ENCODE measurements at places on chromosomes 1 and 21.

GRCh38 chr1:194331758-194332157 is 1145.3 kb upstream of the B3GALT2 start:
- no peak for DNase-seq

DNA sequence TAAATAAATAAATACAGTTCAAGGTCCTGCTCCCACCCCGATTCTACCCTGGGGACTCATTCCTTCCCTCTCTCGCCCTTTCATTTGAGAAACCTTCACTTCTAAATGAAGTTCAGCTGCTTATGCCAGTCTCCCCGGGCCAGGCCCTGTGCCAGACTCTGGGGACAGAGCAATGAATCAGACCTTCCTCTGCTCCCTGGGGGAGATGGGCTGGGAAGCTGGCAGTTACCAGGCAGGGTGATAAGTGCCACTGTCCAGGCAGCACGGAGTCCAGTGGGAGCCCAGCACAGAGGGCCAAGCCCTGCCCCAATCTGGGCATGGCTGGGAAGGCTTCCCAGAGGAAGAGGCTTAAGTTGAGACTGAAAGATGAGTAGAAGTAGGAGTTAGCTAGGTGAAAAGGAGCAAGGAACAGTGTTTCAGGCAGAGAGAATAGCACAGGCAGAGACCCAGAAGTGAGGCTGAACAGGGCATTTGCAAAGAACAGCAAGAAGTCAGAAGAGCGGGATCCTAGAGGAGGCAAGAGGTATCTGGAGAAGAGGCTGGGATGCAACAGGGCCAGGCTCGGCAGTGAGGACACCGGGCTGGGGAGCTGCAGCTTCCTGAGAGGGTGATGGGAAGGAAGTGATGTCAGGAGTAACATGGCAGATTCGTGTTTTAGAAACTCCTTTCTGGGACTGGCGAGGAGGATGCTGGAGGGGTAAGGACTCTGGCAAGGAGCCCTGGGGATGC is 13.5 kb downstream of the KCNQ4 start:
- no peak for DNase-seq

GRCh38 chr1:248288391-248288790 is 10.6 kb upstream of the OR2T33 start:
- DNase-seq: no peak

GRCh38 chr21:15400905-15401304 is 328.9 kb upstream of the USP25 start:
- DNase-seq: no peak

- DNase-seq: no peak
These were observed 54.2 kb downstream of the SYT2 start for GRCh38 chr1:202656057-202656456.

DNA sequence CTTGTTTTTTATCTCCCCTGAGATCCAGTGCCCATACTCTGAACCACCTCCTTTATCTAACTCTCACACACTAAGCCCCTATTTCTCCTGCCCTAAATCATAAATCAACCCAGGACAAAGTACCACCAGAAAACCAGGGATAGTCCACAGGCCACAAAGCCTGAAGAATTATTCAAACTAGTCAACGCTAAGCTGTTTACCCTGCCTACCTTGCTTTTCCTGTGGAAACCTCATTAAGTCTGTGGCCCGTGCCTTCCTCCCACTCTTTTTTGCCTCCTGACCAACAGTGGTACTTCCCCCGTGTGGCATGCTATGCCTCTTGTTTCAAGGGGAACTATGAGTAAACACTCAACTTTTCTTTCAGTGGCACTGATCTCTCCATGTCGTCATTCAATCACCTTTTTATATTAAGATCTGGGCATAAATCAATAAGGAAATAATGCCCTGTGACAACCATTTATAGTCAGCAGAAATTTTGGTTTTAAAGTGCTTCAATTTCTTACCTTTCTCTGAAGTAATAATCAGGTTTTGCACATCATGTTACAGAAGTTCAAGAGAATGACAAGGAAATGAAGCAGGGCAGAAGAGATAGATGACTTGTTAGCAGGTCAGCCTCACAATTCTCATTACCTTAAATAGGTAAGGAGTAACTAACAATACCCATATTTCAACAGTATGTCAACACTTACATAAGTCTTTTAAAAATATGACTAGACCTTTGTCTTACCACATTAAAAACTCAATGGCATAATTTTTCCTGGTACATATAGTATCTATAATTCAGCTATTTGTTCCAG is 32.1 kb downstream of the EYA3 start:
- DNase-seq: peak; percentile 55

- DNase-seq: no peak
These were observed 58.9 kb downstream of the VPS26C start for GRCh38 chr21:37208056-37208721.

- no peak for DNase-seq
These were observed 336.6 kb upstream of the LYPLAL1 start for GRCh38 chr1:218837051-218837450.

DNA sequence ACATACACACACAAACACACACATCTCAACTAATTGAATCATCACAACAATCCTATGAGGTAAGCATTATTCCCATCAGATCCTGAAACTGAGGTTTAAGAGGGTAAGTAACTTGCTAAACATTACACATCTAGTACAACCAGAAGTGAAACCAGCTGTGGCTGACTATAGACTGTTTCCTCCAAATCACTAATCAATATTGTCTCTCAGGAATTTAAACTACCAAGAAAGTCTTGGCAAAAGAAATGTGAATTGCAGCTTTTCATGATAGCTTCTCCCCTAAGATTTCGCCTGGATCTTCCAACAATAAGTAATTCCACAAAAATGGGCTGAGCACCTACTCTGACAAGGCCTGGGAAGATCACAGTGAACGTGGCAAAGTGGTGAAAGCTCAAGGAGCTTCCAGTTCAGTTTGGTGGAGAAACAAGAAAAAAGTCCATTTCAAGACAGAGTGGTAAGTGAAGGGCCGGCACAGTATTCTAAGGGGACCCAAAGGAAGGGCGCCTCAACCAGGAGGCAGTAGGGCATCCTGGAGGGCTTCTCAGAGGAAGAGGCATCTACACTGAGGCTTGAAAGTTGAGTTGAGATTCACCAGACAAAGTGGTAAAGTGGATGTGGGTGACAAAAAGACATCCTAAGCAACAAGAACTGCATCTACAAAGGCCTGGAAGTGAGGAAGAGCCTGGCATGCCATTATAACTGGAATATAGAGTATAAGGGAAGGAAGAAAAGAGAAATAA is 22.1 kb downstream of the LRRC52 start:
- DNase-seq: no peak

- DNase-seq: no peak
These were observed 4.4 kb downstream of the S100A8 start for GRCh38 chr1:153386500-153386901.

DNA sequence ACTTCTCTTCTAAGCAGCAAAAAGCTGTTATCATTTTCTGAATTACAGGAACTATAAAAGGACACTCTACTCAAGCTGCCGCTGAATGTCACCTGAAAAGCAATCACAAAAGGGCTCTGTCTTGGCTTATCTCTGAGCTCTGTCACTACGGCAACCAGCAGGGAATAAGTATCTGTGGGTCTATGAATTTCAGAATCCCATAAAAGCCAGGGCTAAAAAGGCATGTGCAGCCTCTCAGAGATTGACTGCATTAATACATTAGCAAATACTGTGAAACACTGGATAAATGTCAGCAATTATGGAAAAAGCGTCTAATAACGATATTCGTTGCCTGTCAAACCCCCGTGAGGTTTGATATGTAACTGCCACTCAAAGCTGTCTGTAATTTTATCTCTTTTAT is 210.2 kb upstream of the DMRTA2 start:
- DNase-seq: no peak

DNA sequence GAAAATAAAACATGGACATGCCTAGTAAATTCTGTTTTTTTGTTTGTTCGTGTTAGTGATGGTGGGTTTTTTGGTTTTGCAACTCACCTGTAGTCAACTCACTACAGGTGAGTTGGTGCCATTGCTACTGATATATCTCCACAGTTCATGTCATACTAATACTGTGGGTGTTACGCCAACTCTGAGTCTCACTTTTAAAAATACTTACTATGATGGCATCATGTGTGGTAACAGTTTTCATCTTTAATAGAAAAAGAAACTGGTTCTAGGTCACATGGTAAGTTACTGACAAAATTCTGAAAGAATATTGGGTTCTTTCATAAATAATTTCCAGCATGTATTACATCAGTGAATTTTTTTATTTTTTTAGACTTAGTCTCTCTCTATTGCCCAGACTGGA is 38.0 kb downstream of the TSNAX start:
- no peak for DNase-seq

DNA sequence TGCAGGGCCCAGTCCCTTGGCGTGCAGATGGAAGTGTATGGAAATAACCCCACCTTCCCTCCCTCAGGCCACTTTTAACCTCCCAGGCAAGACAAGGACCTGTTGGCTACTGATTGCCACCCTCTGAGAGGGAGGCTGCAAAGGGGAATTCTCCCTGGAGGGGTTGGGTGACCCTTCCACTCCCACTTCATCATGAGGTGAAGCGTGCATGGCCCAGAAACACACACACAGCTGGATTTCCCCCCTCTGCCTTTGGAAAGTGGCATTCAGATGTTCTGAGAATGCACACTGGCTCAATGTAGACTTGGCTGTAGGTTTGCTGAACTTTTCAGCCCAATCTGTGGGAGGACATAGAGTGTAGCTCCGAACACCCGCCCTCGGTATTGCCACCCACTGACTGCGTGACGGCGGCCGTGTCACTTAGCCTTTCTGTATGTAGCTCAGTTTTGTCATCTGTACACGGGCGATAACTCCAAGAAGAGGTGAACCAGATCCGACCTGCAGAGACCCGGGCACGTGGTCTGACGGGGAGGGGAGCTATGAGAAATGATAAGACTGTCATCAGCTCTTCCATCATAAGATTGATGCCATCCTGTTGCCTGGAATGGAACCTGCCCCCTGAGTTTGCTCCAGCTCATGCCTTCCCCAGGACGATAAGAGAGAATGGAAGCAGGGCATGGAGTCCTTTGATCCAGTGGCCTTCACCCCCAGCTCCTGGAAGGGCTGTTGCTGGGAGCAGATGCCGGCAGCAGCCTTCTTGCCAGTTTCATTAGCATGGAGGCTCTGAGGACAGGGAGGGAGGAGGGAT is 19.3 kb downstream of the MIIP start:
- no peak for DNase-seq

DNA sequence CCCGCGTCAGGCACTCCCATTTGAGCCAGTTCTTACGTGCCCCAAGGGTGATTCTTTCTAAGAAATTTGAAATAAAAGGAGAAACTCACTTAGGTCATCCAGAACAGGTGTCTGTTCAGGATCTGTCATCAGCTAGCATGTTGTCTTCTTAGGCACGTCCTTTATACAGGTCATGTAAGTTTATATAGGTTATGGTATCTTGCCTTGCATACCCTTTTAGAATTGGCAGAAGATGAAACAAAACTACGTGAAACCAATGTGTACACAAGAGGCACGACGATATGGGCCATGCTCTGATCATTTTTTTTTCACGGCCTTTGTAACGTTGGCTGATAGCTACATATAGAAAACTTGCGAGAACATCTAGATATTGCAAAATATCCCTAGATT is 579 bp upstream of the GTF2B start:
- no peak for DNase-seq

- no peak for DNase-seq
These were observed 61.7 kb downstream of the XCL2 start for GRCh38 chr1:168482106-168482505.

DNA sequence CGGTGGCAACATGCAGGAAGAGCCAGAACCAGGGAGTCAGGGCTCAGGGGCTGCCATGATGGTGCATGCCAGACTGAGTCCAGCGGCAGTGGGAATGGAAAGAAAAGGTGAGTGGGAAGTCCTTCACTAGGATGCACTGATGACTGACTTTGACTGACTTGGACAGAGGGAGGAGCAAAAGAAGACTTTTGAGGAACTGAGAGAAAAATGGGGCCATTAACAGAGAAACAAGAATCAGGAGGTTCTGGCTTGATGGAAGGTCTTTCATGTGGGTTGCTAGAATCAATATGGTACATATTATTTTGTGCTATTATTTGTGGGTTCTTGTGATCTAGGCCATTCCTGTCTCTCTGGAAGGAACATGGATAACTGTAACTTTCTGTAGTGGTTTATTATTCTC is 454.6 kb upstream of the PROX1 start:
- no peak for DNase-seq

- DNase-seq: no peak
These were observed 47.0 kb downstream of the CNST start for GRCh38 chr1:246613096-246613758.

DNA sequence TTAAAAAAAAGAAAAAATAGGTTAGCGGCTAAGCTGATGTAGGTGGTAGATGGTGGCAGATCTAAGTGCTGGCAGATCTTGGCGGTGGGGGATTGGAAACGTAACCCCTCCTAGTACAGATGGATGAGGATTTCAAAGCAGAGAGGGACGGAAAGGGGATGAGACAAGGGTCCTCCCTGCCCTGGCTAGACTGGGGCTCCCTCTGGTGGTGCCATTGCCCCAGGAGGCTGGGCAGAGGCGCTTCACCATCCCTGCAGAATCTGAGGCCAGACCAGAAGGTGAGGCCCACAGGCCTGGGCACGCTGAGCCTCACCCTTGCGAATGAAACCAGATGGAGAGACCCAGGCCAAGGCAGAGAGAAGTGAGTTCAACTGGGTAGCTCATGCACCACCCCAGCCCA is 7.0 kb upstream of the PLEKHA6 start:
- no peak for DNase-seq

- no peak for DNase-seq
These were observed 8.1 kb downstream of the DNASE2B start for GRCh38 chr1:84406346-84406861.

- DNase-seq: peak; percentile 54
These were observed 45.7 kb downstream of the ACOT7 start for GRCh38 chr1:6347641-6348487.

DNA sequence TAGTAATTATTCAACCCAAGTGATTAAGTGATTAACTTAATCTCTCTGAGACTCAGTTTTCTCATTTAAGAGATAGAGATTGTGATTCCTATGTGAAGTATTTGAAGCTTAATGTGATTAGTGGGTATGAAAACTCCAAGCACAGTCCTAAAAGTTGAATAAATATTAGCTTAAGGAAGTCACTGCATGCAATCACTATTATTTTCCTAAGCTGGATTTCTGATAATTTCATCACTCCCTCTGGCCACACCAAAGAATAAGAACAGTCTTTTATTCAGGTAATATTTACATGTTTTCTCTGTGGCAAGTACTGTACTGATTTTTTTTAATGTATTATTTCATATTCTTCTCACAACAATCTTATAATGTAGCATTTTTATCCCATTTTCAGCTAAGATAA is 31.1 kb downstream of the CD55 start:
- no peak for DNase-seq

- DNase-seq: no peak
These were observed 8.4 kb upstream of the KPNA6 start for GRCh38 chr1:32099426-32099825.

- DNase-seq: no peak
These were observed 38.8 kb upstream of the ADORA3 start for GRCh38 chr1:111542187-111542586.

DNA sequence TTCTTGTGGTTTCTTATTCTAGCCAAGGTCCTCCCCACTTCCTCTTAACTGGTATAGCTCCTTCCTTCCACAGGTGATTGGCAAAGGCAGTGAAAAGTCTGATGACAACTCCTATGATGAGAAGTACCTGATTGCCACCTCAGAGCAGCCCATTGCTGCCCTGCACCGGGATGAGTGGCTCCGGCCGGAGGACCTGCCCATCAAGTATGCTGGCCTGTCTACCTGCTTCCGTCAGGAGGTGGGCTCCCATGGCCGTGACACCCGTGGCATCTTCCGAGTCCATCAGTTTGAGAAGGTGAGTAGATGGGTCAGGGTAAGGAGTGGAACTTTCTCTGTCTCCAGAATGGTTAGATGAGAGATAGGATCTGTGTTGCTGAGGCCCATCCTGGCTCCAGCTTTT is 14.2 kb upstream of the CELSR2 start:
- DNase-seq: no peak

- DNase-seq: no peak
These were observed 90.9 kb downstream of the KIRREL1 start for GRCh38 chr1:158084336-158084735.
